ENCODE measurements at places on chromosomes 1 and 21. TPM values are rescaled to one million over a fixed set of nuclear protein-coding genes. Genes with fewer than 3 reads are reported as not detected.

DNA sequence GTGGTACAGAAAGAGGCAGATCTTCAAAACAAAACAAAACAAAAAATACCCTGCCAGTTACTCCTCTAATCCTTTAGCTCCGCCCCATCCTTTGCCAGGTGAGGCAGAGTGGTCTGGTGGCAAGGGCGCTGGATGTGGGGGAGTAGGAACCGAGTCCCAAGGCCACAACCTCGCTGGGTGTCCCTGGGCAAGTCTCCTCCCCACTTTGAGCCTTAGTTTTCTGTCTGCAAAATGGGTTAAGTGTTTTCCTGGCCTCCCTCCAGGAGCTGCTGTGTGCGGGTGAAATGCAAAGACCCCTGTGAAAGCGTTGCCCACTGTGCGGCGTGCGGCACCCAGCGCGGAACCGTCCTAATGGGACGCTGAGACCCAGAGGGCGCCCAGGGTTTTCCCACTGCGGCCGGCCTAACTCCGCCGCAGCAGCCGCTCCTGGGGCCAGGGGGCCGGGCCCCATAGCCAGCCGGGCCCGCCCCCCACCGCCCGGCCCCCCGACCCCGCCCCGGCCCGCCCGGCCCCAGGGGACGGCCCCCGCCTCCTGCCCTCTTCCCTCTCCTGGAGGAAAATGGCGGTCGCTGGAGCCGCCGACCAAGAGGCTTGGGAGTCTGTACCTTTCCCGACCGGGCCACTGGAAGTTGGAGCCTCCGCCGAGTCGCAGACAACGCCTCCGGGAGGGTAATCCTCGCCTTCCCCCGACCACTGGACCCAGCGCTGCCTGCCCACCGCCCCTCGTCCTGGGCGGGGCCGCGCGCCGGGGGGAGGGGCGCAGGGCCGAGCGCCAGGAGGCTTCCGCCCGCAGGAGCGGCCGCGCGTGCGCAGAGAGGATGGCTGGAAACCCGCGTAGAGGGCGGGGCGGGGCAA is at the start of the genes ERMAP and SVBP:
Gene ERMAP, plus strand, starts transcription at position 538 of the 855 bp plus-strand sequence. CDS start 13,327 bp downstream, outside the sequence.
Gene SVBP, minus strand, starts transcription at position 813 of the 855 bp plus-strand sequence. CDS start 853 bp downstream, outside the sequence.
- peak; percentile 97 for DNase-seq

The SLC22A15 gene
- polyA plus RNA-seq, result 2.8 TPM

DNA sequence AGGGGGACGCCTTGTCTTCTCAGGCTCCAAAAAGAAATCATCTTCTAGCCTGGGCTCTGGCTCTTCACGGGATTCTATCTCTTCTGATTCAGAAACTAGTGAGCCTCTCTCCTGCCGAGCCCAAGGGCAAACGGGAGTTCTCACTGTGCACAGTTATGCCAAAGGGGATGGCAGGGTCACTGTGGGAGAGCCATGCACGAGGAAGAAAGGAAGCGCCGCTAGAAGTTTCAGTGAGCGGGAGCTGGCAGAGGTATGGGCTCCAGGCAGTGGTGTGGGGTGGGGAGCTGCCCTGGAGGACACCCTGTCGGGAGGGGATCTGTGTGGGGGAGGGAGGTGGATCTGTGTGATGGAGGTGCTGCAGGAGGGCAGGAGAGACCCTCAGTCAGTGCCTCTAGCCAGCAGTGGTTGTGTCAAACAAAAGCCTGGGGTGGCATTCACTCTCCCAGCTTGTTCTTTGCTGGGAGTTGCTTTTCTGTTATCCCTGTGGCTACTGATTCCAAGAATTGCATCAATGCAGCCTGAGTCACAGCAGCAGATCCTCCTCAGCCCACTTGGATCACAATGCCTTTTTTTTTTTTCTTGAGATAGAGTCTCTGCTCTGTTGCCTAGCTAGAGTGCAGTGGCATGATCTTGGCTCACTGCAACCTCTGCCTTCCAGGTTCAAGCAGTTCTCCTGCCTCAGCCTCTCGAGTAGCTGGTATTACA is 21.8 kb downstream of the KDM4A start:
- no peak for DNase-seq

DNA sequence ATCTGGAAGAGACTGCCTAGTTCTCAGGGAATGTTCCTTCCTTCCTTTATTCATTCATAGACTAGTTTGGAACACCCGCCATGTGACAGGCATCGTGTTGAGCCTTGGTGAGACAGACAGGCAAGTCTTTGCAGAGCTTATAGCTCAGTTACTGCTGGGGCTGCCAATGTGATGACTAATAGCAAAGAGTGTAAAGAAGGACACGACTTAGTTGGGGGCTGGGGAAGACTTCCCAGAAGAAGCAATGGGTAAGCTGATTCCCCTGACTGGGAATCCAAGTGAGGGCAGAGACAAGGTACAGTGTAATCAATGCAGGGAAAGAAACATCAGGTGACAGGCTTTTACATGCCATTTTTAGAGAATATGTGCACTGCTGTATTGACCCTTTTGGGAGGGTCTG is 51.2 kb downstream of the TENT5C start:
- DNase-seq, result no peak

GRCh38 chr1:17027900-17028299 is 16.2 kb upstream of the ATP13A2 start:
- DNase-seq, result no peak

- DNase-seq, result no peak
Measured at GRCh38 chr1:212684076-212684475, 15.6 kb downstream of the BATF3 start.

DNA sequence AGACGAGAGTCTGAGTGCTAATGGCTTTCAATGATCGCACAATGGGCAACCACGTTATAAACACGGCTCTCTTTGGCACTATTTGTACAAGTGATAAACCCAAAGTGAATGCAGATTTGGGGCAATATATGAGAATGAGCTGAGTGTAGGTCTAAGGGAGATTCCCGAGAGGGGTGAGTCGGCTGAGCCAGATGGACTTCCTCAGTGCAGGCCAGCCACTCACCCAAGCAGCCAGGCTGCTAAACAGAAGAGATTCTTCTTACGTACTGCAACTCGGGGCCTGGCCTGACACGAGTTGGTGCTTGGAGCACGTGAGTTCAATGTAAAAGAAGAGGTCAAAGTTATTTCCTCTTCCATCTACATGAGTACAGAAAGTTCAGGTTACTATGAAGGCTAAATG is 6.2 kb upstream of the MIXL1 start:
- DNase-seq, result no peak

The SMCP gene
- not detected for polyA plus RNA-seq

DNA sequence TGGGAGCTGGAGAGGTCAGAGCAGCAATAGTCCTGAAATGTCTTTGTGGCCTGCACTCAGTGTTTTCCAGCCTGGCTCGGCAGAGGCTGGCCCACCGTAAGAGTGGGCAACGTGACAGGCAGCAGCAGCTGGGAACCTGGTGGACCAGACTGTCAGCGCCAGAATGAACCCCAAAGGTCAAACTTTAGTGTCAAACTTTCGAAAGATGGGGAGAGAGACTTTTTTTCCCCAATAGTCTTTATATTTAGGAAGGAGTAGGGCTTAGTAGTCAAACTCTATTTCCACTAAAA is 10.3 kb downstream of the BLACAT1 start:
- no peak for DNase-seq

DNA sequence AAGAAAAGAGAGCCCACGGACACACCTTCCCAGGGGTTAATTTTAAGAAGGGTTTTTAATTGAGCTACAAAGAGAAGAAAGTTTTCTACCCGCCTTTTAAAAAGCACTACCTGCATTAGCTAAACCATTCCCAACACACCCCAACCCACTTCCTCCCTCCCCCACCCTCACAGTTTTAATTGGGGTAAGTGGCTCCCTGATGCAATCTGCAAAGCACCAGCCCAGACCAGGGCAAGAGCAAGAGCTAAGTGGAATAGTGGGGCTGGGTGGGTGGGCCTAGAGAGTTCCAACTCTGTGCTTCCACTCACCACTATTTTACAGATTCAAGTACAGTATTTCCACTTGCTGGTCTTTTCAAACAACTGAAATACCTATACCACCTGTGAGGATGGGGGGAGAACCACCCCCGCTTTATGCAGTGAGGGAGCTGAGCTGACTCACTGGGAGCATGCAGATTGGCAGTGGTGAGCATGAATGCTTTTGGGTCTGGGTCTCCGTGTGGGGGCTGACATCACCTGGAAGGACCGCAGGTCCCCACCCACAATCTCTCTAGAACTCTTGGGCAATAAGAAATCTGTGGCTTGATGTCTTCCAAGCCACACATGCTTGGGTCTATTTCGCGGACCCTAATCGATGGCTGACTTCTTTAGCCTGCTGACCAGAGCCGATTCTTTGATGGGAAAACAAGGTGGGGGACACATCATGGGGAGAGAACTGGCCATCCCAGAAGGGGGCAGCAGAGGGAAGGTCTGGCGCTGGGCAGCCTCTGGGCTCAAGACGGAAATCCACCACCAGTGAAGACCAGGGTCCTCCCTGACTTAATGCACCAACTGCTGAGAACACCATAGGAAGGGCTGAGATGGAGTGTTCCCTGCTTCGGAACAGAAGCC is 95.5 kb downstream of the SSBP3 start:
- no peak for DNase-seq

Measured in brain (organoid and tissue), 16 donors.